Left ventricle myocardium superior (tissue), 1 donor: ENCODE measurements at places on chromosomes 11 and 22. TPM values are rescaled to one million over a fixed set of nuclear protein-coding genes. Genes with fewer than 3 reads are reported as not detected.

- no peak for DNase-seq
These were observed 945.3 kb downstream of the LRRC4C start for GRCh38 chr11:40514124-40514523.

- no peak for DNase-seq
These were observed 19.1 kb downstream of the TUB start for GRCh38 chr11:8100158-8100557.

- DNase-seq = no peak
These were observed 91.5 kb downstream of the NECTIN1 start for GRCh38 chr11:119637481-119637880.

DNA sequence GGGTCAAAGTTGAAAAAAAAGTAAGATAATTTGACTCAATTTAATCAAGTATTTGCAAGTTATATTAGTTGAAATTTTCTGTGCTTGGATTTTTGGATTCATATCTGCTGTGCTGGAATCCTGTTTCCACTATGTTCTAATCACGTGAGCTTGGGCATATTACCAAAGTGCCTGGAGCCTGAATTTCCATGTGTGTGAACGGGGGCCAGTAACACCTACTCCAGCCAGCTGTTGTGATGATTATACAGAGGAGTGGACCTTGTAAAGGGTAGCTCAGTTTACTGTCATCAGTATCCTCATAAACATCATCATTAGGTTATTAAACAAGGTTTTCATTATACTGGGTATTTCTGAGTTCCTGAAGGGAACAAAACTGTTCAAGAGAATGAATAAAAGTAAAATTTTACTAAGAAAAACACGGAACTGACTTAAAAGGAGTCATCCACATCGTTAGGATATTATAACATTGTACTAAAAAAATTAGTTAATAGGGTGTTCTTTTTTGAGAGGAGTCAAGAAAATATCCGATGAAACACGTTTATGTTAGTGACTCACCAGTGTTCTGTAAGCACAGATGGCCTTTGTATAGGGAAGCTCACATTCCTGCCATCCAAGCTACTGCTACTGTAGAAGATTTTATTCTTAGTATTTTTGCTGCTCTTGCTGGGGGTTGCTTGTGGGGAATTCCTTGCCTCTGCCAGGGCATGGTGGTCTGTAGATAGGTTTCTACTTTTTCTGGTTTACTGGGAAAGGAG, 144.1 kb downstream of the ARHGAP42 start:
- DNase-seq = no peak

DNA sequence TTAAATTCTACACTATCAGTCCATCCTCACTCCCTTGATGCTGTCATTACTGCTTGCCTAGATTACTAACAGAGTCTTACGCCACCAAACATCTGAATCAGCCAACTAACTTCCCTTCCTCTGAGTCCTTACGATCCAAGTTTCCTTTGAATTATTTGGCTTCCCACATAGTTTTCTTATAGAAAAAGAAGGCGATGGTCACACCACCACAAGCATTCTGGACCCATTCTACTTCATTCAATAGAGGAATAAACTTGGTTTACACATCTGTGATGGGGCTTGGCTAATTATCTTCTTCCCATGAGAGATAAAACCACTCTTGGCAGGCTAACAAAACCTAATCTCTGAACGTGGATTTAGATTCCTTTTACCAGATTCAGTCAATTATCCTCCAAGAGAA, 35.0 kb downstream of the INTS4 start:
- no peak for DNase-seq

DNA sequence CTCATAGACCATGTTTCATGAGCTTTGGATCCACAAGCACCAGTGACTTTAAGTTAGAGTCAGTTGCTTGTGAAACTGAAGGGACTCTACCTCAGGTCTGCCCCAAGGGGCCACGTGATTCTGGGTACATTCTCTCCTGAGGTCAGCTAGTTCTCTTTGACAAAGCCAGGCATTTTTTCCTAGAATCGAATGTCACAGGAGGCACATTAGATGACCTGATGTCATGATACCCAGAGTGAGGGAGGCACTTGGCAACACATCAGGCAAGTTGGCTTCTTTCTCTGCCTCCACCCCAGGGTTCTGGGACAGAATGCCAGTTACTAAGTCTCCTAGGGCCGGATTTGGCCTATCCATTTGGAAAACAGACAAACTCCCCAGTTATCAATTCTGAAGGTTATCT, 93.0 kb downstream of the APIP start:
- DNase-seq = no peak

DNA sequence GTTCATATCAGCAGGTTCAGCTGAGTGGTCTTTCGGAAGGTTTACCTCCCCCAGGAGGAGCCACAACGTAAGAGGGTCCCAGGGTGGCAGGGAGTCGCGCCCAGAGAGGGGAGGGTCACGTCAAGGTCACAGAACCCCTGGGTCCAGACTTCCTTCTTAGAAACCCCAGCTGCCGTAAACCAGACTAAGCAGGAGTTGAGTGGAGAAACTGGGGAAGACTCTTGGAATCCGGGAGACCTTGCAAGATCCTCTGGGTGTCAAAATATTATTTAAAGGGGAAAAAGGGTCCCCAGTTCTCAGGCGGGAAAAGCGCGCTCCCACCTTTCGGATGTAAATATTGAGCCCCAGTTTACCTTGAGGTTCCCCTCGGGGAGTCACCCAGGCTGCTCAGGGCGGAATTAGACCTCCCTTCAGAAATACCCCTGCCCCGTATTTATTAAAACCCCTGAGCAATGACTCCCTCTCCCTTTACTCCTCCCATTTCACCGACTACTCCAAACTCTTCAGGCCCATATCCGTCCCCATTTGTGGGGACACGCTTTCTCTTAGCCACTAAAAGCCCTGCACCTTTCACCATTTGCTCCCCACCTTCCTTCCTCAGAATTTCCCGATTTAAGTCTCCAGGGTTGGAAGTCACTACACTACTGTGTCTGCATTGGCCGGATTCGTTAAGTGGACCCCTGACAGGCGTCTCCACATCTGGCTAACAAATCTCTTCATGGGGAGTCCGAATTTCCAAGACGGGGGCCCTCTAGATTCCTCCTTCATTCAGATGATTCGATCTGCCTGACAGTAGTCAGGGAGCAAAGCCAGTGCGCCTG, 4.2 kb downstream of the SLC17A6 start:
- no peak for DNase-seq

DNA sequence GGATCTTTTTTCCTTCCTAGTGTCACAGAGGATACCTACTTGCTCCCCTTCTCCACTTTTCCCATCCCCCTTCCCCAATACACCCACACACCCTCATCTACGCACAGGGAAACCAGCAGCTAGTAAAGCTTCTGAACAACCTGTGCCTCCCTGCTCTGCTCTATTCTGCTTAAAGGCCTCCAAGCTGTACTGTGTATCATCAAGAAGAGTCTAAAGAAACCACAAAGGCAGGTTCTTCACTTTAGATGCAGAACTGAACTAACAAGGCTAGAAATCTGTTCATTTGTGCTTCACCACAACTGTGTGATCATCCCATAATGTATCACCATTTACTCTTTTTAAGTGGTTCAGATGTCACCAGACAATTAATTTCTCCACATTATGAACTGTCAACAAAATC, 132.5 kb downstream of the SGSM3 start:
- DNase-seq = no peak

DNA sequence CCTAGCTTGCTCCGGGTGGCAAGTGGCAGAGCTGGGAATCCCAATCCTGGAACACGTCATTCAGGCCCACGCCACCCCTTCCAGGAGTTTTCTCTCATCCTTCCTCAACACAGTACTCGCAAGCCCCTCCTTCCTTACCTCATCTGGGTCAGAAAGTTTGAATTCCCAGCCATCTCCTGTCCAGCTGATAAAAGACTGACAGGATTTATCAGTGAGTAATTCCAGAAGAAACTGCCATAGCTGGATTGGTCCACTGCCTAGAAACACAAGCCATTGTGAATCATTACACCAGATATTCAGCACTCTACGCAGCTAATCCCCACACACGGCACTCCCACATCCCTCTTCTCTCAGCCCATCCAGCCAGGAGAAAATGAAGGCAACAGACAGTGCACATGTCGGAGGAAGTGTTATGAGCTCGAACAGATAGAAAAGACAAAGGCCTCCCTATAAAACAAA, 124.0 kb downstream of the ETS1 start:
- DNase-seq = peak; percentile 44

- DNase-seq = no peak
These were observed 2.5 kb upstream of the PAX6 start for GRCh38 chr11:31813391-31814175.

GRCh38 chr22:18012531-18012930, 11.8 kb downstream of the MICAL3 start:
- no peak for DNase-seq

DNA sequence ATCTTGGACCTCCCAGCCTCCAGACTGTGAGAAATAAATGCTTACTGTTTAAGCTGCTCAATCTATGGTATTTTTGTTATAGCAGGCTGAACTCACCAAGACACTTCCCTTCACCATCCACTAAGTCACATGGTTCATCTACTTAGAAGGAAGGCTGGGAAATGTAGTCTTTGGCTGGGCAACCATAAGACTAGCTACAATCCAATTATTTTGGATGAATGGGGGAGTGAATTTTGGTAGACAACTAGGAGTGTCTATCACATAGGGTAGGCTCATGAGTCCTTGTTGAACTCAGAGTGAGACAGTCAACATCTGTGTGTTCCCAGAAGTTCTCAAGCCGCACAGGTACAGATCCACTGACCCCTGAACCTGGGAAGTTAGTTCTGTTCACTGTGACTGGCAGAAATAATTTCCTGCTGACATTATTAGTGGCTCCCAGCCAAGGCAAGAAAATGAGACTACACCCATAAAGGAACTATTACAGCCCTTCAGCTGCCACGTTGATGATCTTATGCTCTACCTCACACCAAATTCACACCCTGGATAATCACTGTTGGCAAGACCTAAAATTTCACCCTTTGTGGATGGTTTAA, 3.1 kb upstream of the SLC35C1 start:
- no peak for DNase-seq

DNA sequence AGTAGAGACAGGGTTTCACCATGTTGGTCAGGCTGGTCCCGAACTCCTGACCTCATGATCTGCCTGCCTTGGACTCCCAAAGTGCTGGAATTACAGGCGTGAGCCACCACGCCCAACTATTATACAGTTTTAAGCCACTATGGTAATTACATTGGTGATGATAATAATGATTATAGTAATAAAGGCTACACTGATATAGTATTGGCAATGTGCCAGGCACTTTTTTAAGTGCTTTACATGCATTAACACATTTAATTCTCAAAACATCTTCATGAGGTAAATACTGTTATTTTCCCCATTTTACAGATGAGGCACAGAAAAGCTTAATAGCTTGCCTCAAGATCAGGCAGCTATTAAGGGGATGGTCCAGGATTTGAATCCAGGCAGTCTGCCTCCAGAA, 222.5 kb downstream of the SOX6 start:
- DNase-seq = no peak

GRCh38 chr11:10325277-10326011, 20.6 kb downstream of the ADM start:
- no peak for DNase-seq

DNA sequence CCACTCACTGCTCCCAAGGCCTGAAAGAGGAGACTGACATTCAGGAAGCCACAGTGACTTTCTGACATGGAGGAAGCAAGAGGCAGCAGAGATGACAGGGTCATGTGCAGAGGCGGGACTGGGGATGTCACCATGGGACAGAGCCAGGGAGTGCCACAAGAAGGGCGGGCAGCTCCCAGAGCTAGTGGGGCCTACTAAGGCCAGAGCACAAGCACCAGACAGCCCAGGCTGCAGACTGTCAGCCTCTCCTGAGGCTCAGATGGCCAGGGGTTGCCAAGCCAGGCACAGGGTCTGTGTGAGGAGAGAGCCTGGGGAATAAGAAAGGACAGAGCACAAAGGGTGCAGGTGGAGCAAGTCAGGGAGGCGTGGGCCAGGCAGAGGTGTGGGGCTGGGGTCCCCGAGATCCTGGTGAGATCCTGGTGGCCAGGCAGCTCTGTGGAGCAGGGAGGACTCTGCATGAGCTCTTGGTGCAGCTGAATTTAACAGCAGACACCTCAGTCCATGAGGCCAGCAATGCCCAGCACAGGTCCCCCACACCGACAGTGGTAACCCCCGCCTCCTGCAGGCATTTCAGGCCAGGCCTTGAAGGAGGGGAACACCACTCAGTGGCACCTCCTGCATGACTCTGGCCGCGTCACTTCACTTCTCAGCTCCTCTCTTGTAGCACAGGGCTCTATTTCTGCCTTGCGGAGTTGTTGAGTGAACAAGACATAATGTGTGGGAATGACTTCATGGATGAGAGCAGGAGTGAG, 52.3 kb downstream of the SGSM3 start:
- no peak for DNase-seq

GRCh38 chr11:71129624-71130023, 122.8 kb downstream of the SHANK2 start:
- DNase-seq = no peak

- DNase-seq = no peak
These were observed 180.6 kb downstream of the ADAMTS15 start for GRCh38 chr11:130629039-130629438.

DNA sequence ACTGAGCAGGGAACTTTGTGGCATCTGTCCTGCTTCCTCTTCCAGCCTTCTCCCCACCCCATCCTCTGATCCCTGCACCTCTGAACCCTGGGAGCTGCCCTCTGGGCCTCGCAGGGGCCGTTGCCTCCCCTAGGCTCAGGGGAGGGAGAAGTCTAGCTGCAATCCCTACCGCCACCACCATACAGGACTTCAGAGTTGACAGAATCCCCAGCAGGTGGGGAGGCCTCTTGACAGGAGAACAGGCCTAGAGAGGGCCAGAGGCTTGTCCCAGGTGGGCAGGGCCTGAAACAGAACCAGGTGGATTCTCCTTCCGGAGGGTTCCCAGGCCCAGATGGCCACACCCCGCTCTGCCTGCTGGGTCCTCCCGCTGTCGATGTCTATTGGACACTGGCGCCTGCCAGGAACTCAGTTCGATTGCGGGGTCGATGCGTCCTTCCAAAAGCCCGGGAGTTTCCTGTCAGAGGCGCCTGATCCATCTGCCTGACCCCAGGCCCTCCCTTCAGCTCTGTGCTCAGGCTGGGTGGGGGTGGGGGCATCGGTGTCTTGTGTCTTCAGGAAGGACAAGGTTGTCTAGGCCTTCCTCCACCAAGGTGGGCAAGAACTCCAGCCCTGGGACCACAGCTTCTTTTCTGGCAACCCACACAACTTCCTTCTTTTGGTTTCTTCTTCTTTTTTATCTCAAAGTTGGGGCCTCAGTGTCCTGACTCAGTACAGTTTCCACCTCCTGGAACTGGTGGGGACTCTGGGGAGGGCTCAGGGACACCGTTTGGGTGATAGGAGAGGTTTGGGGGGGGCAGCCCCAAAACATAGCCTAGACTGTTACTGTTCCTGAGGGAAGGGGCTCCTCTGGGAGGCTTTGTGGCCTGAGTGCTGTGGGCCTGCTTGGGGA, 6.4 kb downstream of the STARD10 start:
- no peak for DNase-seq

GRCh38 chr11:100761841-100762240, 74.8 kb downstream of the ARHGAP42 start:
- no peak for DNase-seq

The MS4A5 gene
- not detected for total RNA-seq

The OR51B2 gene
- total RNA-seq = not detected

The NLRP10 gene
- total RNA-seq = not detected

The GVQW3 gene
- 2.3 TPM for total RNA-seq

The RASD2 gene
- total RNA-seq = 9.4 TPM

The SLC6A5 gene
- not detected for total RNA-seq

The ACR gene
- not detected for total RNA-seq

The KRTAP5-11 gene
- not detected for total RNA-seq

The CCDC157 gene
- 0.37 TPM for total RNA-seq

The NEFH gene
- total RNA-seq = 0.12 TPM

The SMC1B gene
- total RNA-seq = not detected
